ENCODE measurements at places on chromosomes 12 and 14.

GRCh38 chr14:102192840-102193502 lies 53.3 kb downstream of the WDR20 start:
- no peak for DNase-seq

GRCh38 chr12:14698555-14698954 lies 2.2 kb upstream of the GUCY2C start:
- no peak for DNase-seq

GRCh38 chr14:68787092-68787992 lies 5.5 kb downstream of the ZFP36L1 start:
- no peak for DNase-seq

GRCh38 chr14:75350505-75351060 lies 72.0 kb downstream of the FOS start:
- DNase-seq: no peak

DNA sequence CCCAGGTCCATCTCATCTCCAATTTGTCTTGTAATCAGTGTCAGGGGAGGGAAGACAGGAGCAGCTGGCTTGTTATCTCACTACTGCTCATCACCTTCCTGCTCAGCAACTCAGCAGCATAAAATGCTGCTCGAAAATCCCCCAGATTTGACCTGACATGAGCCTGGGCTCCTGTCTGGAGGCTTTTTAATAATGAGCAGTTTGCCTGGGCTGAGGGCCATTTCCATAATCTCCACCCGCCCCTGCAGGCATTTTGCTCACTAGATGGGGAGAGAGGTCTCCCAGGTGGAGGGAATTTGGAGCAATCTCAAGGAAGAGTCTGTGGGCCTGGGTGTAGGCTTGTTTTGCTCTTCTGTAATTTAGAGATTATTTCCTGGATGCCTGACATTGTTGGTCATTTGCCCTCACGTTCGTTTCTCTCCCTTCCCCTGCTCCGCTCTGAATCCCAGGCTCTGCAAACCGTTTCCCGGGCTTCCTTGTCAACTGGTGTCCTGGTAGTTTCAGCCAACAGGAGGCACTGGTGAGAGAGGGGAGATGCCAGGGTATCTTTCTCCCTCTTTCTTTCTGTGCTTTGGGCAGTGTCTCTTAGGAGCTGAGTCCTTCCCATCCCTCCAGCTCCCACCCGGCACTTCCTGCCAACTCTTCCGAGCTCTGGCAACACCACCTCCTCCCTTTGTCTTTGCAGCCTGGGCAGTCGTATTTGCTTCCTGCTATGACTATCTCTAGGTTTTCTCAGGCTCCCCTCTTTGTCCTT lies 299.2 kb downstream of the GLT1D1 start:
- DNase-seq: no peak

- DNase-seq: no peak
Measured at GRCh38 chr14:87869619-87870583, 123.1 kb downstream of the GALC start.

DNA sequence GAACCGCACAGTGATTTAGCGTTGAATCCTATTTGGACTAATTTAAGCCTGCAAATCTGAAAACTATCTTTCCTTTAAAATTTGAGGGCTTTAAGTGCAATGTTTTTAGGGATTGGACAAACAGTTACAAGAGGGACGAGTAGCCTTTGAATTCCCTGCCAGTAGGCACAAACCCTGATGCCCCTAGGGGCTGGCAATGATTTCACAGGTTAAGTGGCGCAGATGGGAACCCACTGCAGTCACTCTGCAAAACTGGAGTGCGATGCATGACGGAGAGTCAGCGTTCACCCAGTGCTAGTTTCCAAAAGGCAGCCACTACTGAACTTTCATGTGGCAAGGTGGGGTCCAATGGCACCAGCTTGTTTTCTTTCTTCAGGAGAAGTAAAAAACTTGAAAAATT lies 99.4 kb upstream of the FRMD6 start:
- DNase-seq: no peak
